Inflammatory macrophage (primary cell): ENCODE measurements at places on chromosomes 3 and 15.

- DNase-seq, result peak; percentile 31
These were observed 9.1 kb downstream of the MRPS11 start for GRCh38 chr15:88476635-88477060.

- no peak for DNase-seq
These were observed 68.0 kb upstream of the MNS1 start for GRCh38 chr15:56532721-56533460.

DNA sequence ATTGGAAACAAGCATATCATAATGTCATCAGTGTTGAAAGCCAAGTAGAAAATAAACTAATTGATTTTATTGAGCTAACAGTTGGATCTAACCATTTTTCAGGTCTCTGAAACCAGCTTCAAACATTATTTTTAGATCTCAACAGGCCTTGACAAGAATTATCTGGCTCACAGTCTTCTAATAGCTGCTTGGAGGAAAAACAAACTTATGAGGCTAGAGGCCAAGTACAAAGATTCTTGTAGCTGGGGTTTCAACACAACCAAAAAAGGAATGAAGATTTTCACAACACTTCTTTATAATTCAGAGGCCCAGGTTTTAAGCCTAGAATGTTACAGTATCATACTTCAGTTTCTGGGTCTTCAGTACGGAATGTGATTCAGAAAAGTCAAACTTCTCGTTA, 3.7 kb downstream of the SETMAR start:
- DNase-seq, result no peak

DNA sequence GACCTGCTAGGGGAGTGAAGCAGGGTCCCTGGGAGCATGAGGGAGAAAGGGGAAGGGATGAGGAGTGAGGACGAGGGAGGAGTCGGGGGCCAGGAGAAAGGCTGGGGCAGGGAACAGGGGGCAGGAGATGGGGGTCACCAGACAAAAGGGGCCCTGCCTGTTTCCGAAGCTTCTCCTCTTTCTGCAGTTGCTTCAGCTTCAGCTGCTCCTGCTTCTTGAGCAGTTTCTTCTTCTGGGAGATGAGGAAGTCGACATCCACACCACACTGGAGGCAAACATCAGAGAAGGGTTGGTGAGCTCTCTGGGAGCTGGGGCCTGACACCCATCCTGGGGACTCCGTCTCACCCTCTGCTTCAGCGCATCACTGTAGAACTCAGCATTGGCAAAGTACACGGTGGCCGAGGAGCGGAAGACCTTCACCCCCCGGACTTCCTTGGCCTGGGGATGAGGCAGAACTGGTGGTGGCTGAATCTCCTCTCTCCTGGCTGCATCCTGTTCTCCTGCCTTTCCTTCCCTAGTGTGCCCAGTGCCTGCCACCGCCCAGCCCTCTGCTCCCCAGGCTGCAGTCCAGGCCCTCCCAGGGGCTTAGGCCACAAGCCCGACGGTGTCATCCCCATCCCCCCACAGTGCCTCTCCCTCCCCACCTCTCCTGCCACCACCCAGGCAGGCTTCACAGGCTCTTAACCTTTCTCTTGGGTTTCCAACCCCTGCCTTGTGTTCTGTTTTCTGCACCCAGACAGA, 6.8 kb downstream of the SLC26A6 start:
- no peak for DNase-seq

DNA sequence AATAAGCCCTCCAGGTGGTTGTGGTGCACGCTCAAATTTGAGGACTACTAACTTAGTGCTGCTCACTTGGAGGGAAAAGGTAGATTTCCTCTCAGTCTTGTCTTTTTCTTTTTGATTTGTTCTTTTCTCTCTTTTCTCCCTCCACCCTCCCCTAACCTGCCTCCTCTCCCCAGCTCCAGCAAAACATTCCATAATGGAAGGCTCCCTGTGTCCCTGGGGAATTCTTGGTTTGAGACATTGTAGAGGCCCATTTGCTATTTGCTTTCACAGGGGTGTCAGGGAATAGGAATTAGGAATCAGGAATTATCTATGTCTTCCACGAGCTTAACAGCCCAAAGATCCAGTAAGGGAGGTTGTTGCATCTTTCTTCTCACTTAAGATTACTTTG, 136.8 kb upstream of the UMPS start:
- DNase-seq, result no peak

DNA sequence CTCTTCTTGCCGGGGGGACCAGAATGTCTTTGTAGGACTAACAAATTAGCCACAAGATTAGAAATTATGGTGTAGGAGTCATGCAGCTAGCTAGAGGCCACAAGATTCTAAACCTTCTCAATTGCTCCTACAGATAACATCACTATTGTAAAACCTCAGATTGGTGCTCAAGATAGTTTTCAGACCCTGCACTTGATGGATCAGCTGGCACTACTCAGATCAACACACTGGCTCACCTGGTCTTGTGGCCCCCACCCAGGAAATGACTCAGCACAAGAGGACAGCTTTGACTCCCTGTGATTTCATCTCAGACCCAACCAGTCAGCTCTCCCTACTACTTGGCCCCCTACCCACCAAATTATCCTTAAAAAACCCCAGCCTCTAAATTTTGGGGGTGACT, 124.1 kb upstream of the RASGRP1 start:
- DNase-seq, result no peak

DNA sequence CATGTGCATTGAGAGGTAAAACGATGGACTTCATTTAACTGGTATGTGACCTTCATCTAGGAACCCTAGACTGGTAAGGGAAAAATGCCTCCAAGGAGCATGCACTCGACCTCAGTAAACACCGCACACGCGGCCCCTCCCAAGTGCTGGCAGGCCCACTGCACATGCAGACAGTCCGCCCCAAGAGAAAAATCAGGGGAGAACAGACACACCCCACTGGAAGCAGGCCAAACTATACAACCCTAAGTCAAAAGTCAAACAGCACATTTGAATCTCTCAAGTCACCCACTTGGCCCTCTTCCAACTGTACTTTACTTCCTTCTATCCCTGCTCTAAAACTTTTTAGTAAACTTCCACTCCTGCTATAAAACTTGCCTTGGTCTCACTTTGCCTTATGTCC, 250.1 kb upstream of the HES1 start:
- DNase-seq, result peak; percentile 35

DNA sequence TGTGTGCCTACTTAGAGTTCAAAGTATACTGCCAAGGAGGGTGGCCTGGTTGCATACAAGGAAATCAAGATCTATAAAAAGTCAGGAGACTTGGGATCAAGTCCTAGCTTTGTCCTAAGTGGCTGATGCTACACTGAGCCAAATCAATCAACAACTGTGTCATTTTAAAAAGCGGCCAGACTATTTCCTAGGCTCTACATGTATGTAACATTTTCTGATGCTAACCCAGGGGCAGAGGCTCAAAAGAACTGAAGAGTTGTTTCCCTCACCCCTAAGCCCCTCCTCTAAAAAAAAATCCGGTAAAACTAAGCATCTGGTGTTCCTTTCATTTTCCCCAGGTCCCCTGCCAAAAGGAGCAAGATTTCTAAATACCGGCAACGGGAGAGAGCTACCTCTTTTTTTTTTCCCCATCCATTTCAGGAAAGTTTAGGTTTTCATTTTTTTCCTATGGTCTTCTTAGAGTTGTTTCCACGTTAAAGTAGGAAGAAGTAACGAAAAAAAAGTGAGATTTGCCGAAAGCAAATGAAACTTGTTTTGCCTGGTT, 18.8 kb upstream of the CHD2 start:
- DNase-seq, result no peak

DNA sequence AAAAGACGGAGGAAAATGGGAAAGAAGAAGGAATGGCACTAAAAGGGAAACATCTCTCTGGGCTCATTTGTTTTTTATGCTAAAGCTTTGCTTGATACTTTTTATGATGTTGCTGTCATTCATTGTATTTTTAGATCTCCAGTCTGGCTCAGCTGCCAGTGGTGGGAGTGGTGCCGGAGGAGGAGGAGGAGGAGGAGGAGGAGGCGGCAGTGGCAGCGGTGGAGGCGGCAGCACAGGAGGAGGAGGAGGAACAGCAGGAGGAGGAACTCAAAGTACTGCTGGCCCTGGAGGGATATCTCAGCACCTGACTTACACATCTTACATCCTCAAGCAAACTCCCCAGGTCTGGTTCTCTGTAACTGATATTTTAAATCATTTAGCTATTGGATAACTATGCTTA, 49.6 kb downstream of the MAP6D1 start:
- DNase-seq, result peak; percentile 32

GRCh38 chr3:11198070-11198469, 43.8 kb downstream of the HRH1 start:
- DNase-seq, result no peak

GRCh38 chr3:156554515-156554841, 439 bp downstream of the SSR3 start:
- DNase-seq, result no peak

- no peak for DNase-seq
These were observed 375.1 kb downstream of the PTPRG start for GRCh38 chr3:61936344-61936937.

DNA sequence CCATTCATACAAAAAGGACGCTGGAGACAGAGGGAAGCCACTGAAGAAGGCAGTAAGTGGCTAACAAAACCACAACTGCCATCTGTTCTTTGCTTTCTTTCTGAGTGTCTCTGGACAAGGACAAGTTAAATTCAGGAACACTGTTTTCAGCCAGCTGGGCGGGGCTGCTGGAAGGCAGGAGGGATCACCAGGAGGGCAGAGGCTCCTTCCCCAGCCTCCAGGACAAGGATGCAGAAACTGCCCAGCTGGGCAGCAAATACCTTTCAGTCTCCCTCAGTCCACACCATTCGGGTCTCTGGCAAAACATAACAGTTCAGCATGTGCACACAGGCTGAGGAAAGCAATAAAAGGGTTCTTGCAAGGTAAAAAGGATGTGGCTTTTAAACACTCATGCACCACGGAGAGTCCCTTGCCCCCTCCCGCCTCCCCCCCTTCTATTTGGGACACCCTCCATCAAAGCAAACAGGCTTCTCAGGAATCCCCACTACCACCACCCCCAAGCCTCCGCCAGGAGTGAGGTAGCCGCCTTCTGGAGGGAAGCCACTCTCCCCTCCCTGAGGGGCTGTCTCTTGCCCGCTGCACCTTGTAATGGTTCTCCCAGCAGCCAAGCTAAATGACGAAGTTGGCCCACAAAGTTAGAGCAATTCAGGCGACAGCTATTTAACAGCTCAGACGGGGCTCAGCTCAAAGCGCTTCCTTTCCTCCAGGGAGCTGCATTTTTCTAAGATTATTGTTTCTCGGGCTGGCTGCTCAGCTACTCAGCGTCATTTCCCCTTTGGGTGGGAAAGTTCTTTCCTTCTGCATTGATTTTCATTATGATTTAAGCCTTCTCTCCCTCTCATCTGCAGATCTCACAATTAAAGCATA, 3.8 kb downstream of the HEG1 start:
- DNase-seq, result peak; percentile 31

GRCh38 chr3:110265302-110265701, 806.3 kb upstream of the NECTIN3 start:
- DNase-seq, result no peak

GRCh38 chr3:55339390-55339789, 147.7 kb downstream of the WNT5A start:
- DNase-seq, result no peak

DNA sequence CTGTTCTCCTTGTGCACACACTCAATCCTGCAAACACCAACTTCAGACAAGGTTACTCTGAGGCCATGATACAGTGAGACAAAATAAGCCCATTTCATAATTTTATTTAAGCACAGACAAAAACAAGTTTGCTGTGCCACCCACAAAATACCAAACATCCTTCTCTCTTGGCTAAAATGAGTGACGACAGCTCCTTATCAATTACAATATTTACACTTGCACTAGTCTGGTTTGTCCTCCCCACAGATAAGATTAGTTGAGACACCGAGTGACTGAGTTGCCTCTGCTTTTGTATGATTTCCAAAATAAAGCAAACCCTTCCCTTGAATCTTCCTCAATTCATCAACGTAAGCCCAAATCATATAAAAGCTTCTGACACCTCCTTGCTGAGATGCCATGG, 233.5 kb upstream of the ATP10A start:
- DNase-seq, result no peak

DNA sequence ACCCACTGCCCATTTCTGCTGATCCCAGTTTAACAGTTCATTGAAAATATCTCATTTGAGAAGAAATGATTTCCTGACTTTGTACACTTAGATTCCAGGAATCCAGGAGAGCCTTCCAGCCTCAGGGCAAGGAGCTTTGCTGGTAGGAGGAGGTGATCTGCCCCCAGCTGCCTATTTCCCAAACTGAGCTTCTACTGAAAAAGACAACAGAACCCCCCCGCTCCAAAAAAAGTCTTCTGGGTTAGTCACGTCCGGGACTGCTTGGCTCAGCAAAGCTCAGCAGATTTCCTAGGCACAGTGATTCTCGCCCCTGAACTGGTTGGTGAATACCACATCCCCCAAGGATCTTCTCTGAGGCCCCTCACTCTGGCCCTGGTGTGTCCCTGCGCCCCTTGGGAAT, 13.1 kb downstream of the SLC6A6 start:
- no peak for DNase-seq

DNA sequence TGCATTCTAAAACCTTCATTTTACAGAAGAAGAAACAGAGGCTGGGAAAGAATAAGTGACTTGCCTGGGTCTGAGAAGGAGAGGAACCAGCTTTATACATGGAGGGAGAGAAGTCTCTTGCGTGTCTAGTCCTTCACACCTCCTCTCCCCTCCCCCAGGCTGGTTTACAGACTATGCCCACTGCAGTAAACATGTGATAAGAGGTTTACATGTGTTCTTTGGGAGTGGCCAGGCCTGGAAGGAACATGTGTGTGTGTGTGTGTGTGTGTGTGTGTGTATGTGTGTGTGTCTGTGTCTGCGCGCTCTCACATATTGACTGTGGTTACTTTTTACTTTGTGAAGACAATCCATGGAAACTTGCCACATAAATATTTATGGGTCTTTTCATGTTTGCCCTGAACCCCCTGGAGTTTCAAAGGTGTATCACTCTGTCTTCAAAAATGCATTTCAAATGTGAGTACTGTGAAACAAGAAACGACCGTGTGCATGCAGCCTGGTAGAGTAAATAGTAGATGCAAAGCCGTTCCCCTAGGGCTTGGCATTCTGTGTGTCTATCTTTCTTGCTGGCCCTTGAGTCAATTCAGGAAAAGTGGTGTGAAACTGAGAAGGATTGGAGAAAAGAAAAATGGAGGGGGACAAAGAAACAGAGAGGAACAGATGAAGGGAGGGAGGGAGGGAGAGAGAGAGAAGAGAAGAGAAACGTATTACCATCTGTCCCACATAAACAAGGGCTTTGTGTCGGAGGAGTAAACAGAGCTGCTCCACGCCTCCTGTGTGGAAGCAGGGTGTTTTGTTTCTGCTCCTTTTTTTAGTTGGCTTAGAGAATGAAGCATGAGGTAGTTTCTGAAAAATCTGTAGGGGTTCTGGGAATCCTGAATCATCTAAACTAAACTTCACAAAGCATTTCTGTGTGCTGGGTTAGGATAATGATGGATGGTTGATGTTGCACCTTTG, 51.7 kb downstream of the CLDN11 start:
- no peak for DNase-seq

DNA sequence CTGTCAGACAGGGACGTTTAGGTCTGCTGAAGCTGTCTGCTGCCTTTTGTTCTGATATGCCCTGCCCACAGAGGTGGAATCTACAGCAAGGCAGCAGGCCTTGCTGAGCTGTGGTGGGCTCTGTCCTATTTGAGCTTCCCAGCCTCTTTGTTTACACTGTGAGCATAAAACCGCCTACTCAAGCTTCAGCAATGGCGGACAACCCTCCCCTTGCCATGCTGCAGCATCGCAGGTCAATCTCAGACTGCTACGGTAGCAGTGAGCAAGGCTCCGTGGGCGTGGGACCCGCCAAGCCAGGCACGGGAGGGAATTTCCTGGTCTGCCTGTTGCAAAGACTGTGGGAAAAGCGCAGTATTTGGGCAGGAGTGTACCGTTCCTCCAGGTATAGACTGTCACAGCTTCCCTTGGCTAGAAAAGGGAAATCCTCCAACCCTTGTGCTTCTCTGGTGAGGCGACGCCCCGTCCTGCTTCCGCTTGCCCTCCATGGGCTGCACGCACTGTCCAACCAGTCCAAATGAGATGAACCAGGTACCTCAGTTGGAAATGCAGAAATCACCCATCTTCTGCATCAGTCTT, 71.4 kb downstream of the SPSB4 start:
- DNase-seq, result no peak
